ENCODE measurements at places on chromosomes 1 and 21.

- DNase-seq: no peak
Observed at GRCh38 chr21:25961042-25961441, 209.5 kb downstream of the APP start.

DNA sequence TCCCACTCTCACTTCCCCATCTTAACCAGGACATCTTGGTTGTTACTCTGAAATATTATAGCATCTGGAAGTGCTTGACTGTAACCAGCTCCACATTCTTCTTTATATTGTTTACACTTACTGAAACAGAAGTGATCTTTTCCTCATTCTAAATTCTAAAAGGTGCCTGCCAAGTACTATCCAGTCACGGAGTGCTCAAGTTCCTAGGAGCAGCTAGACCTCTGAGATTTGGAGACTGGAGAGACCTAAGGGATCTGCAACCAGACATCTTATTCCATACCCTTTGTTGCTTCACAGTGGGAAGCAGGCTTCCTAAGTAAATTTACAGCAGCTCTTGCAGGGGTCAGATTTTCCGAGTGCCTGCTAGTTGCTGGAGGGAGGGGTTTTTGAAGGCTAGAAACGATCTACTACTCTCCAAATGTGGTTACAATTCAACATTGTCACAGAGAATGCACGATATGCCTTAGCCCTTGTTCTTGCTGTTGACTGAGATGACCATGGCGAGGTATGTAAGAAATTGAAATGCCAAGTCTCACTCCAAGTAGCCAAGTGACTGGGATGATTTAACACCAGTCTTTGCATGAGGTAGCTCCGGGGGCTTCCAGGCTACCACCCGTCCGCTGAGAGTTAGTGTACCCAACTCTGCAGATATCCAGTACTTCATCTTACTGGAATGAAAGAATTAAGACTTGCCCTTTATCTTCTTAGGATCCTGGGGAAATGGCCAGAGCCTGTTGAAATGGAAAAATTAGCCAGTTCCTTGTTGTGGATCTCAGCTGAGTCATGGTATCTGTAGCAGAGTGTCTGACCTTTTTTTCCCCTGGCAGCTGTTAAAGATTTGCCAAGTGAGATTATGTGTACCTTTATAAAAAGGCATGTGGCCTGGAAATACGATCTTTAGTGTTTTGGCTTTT, 150.8 kb downstream of the MAST2 start:
- DNase-seq: peak; percentile 17

GRCh38 chr1:204751480-204751879, 65.9 kb upstream of the LRRN2 start:
- no peak for DNase-seq

- no peak for DNase-seq
Observed at GRCh38 chr1:44685881-44686280, 11.4 kb downstream of the ARMH1 start.

- DNase-seq: no peak
Observed at GRCh38 chr1:157189986-157190982, 52.1 kb upstream of the ETV3 start.

DNA sequence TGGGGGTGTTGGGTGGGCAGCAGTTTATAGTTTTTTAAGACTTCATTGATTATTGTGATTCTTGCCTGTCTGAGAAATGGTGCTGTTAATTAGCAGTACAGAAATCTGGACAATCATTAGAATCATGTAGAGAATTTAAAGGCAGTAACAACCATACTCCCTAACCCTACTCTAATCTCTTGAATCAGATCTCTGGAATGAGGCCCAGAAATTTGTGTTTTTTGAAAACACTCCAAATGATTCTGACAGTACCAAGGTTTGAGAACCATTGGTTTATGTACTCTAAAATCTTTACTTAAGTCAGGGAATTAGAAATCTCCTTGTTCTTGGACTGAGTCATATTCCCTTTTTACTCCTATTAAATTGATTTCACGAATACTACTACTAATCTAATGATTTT, 24.0 kb downstream of the FNBP1L start:
- no peak for DNase-seq

Measured in WTC11 (cell line).